ENCODE measurements at places on chromosomes 2 and 18. TPM values are rescaled to one million over a fixed set of nuclear protein-coding genes. Genes with fewer than 3 reads are reported as not detected.

Gene CACNB4
- 14.5 TPM for total RNA-seq

Gene EFEMP1
- 132 TPM for total RNA-seq

Gene GRB14
- total RNA-seq: 2.2 TPM

Gene SP5
- 1.3 TPM for total RNA-seq

Gene NEURL3
- total RNA-seq: 1.4 TPM

Gene CRYGB
- total RNA-seq: not detected

Gene LIPG
- total RNA-seq: 11.8 TPM

Gene CASP8
- 11.9 TPM for total RNA-seq

Gene CDK15
- total RNA-seq: 0.97 TPM

Gene TMEM169
- total RNA-seq: 0.85 TPM

Gene CRYGD
- not detected for total RNA-seq

DNA sequence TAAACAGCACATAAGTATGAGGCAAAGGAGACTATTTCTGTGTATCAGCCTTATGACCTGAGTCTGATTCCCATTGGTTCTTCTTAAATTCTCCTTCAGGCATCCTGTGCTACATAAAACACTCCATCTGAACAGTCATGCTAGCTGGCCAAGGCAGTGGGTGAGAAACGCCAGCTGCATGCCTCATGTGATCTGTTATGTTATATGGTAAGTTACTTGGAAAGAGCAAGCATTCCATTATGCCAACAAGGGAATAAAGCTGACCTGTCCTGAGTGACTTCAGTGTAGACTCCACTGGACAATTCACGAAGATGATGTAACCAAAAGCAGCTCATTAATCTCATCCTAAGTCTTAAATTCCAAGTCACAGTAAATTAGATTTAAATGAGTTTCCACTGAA is 216.5 kb upstream of the FN1 start:
- no peaks in the 10 kb centered on the region for H3K36me3 ChIP-seq
- H3K4me1 ChIP-seq: no peaks in the 10 kb centered on the region
- DNase-seq: no peak
- no peak overlapping the region for H3K27ac ChIP-seq

GRCh38 chr2:206527153-206527552 is 83.8 kb downstream of the ADAM23 start:
- H3K27me3 ChIP-seq: no peaks in the 10 kb centered on the region
- no peaks in the 10 kb centered on the region for H3K4me1 ChIP-seq
- no peak overlapping the region for H3K4me3 ChIP-seq
- H3K27ac ChIP-seq: no peak overlapping the region
- DNase-seq: no peak
- no peaks in the 10 kb centered on the region for H3K36me3 ChIP-seq

- no peak overlapping the region for H3K4me3 ChIP-seq
- no peaks in the 10 kb centered on the region for H3K36me3 ChIP-seq
- H3K27me3 ChIP-seq: peaks cover 3% of the 10 kb centered on the region
- no peak overlapping the region for H3K27ac ChIP-seq
- DNase-seq: no peak
Observed at GRCh38 chr2:217289177-217289906, 429.5 kb upstream of the TNP1 start.

- no peak overlapping the region for H3K27ac ChIP-seq
- H3K4me1 ChIP-seq: peaks cover 47% of the 10 kb centered on the region
- no peak overlapping the region for H3K4me3 ChIP-seq
- no peaks in the 10 kb centered on the region for H3K27me3 ChIP-seq
Observed at GRCh38 chr2:23502096-23502495, 117.1 kb downstream of the KLHL29 start.

DNA sequence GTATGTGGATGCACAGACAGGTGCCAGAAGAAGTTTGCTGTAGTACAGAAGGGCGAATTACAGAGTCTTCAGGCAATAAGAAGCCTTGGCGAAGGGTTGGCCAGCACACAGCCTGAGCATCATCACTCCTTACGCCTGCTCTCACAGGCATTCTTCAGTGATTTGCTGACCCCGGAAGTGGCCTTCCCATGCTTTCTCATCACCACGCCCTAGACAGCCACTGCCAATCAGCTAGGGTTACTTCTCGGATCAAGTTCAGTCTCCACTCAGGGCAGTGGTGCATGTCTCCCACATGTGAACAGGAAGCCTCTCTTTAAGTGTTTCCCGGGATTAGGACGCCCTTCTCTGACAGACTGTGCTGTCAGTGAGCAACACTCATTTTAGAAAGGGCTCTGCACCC is 81.8 kb downstream of the C1QL2 start:
- H3K4me3 ChIP-seq: no peak overlapping the region
- no peaks in the 10 kb centered on the region for H3K4me1 ChIP-seq
- peaks cover 20% of the 10 kb centered on the region for H3K27me3 ChIP-seq
- no peak overlapping the region for H3K27ac ChIP-seq
- no peaks in the 10 kb centered on the region for H3K36me3 ChIP-seq

- H3K27ac ChIP-seq: no peak overlapping the region
- no peaks in the 10 kb centered on the region for H3K27me3 ChIP-seq
- DNase-seq: no peak
- H3K36me3 ChIP-seq: no peaks in the 10 kb centered on the region
Observed at GRCh38 chr2:156619021-156619539, 182.9 kb downstream of the GPD2 start.

- DNase-seq: no peak
- H3K27me3 ChIP-seq: no peaks in the 10 kb centered on the region
- H3K36me3 ChIP-seq: no peaks in the 10 kb centered on the region
- H3K4me3 ChIP-seq: no peak overlapping the region
- no peak overlapping the region for H3K27ac ChIP-seq
Observed at GRCh38 chr2:224885836-224886547, 156.3 kb downstream of the DOCK10 start.

DNA sequence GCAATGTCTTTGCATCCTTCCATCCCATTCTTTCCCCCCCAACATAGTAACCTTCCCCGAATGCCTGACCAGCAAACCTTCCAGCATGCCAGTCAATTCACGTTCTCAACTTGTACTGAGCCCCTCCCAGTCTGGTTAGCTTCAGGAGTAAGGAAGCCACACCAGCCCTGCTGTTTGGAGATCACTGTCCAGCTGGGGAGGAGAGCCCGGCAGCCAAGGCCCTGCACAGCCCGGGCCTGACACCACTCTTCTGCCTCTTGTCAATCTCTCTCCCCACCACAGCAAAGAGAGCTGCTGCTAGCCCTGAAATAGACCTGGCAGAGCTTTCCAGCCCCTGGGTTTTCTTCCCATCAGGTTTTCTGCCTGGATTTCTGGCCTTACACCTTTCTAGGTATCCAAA is 185.8 kb upstream of the ID2 start:
- no peak overlapping the region for H3K4me3 ChIP-seq
- no peak overlapping the region for H3K27ac ChIP-seq
- no peaks in the 10 kb centered on the region for H3K36me3 ChIP-seq
- no peaks in the 10 kb centered on the region for H3K27me3 ChIP-seq

DNA sequence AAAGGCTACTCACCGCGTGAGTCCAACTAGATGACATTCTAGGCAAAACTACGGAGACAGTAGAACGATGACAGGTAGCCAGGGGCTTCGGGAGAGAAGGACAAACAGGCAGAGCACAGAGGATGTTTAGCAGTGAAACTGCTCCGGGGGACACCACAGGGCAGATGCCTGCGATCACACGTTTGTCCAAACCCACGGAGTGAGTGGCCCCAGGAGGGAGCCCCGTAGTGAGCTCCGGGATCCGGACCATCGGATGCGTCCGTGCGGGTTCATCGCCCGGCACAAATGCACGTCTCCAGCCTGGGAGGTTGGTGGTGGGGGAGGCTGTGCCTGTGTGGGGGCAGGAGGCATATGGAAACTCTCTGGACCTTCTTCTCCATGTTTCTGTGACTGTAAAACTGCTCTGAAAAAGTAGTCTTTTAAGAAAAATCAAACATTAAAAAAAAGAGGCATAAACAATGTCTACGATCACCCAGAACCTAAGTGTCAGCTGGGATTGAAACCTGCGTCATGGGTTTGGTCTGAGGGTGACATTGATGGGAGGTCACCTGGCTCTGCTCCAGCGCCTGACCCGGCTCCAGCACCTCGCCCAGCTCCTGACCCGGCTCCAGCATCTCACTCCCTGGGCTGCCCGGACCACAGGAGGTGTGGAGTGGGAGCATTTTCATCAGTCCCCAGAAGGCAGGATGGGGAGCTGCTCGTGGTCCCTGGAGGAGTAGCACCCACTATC is 83.0 kb upstream of the CTDP1 start:
- DNase-seq: no peak
- peaks cover 29% of the 10 kb centered on the region for H3K27me3 ChIP-seq
- peaks cover 5% of the 10 kb centered on the region for H3K4me1 ChIP-seq
- no peaks in the 10 kb centered on the region for H3K36me3 ChIP-seq

GRCh38 chr2:109545828-109546713 is 67.7 kb downstream of the SEPTIN10 start:
- DNase-seq: no peak
- no peak overlapping the region for H3K4me3 ChIP-seq
- peaks cover 22% of the 10 kb centered on the region for H3K36me3 ChIP-seq
- no peak overlapping the region for H3K27ac ChIP-seq
- H3K27me3 ChIP-seq: no peaks in the 10 kb centered on the region

GRCh38 chr2:69030800-69031428 is 17.9 kb downstream of the ANTXR1 start:
- H3K27me3 ChIP-seq: no peaks in the 10 kb centered on the region
- peaks cover 22% of the 10 kb centered on the region for H3K4me1 ChIP-seq
- DNase-seq: no peak
- no peak overlapping the region for H3K4me3 ChIP-seq
- no peaks in the 10 kb centered on the region for H3K36me3 ChIP-seq
- H3K27ac ChIP-seq: no peak overlapping the region

DNA sequence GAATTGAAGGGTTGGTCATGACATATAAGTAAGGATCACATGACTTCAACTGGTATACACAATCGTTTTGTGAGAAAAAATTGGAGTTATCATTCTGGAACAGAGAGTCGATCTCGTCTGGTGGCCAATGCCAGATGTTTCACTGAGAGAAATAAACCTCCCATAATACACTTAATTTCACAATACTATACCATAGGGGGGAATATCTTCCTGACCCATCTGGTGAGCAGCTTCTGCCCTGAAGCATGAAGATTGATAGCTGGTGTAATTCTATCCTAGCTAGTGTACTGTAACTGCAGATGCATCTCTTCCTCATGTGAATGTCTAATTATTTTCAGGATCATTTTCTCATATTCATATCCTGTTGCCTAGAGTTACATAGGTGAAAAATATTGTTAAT is 15.7 kb upstream of the CDH7 start:
- DNase-seq: no peak
- H3K27me3 ChIP-seq: no peaks in the 10 kb centered on the region
- H3K4me1 ChIP-seq: no peaks in the 10 kb centered on the region
- H3K4me3 ChIP-seq: no peak overlapping the region
- H3K36me3 ChIP-seq: no peaks in the 10 kb centered on the region
- no peak overlapping the region for H3K27ac ChIP-seq

- no peaks in the 10 kb centered on the region for H3K4me1 ChIP-seq
- no peaks in the 10 kb centered on the region for H3K36me3 ChIP-seq
- H3K27me3 ChIP-seq: no peaks in the 10 kb centered on the region
- no peak overlapping the region for H3K27ac ChIP-seq
- no peak for DNase-seq
- H3K4me3 ChIP-seq: no peak overlapping the region
Observed at GRCh38 chr2:181320638-181321037, 136.5 kb upstream of the ITGA4 start.

DNA sequence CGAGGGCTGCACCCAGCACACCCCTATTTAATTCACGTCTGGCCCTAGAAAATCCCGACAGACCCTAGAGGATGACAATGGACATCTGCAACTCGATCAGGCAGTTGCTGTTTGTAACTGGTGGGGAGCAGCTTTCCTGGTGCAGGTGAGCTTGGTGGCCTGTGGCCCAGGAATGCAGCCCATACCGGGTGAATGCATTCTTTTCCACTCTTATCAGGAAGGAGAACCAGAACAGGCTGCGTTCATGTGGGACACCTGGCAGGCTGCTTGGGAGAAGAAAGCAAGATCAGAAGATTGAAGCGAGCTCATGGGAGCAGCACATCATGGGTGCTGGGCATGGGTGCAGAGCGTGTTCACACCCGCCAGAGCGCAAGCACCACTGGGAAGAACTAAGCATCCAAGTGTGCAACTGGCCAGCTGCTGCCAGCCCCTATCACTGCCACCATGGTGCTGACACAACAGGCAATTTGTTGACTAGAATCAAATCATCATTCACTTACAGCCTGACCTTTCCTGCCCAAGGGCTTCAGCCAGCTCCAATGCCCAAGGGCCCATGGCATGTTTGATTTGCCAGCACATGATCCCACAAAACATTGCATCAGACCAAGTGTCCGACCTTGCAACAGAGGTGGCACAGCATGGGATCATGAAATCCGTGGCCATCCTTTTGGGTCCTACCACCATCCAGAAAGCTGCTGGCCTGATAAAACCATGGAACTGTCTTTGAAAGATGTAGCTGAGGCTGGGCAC is 241.7 kb upstream of the ID2 start:
- no peaks in the 10 kb centered on the region for H3K27me3 ChIP-seq
- H3K36me3 ChIP-seq: no peaks in the 10 kb centered on the region
- no peak for DNase-seq

- no peak overlapping the region for H3K27ac ChIP-seq
- no peaks in the 10 kb centered on the region for H3K36me3 ChIP-seq
- no peak for DNase-seq
- no peaks in the 10 kb centered on the region for H3K27me3 ChIP-seq
- H3K4me3 ChIP-seq: no peak overlapping the region
Observed at GRCh38 chr2:203871371-203871983, 3.9 kb downstream of the CTLA4 start.

DNA sequence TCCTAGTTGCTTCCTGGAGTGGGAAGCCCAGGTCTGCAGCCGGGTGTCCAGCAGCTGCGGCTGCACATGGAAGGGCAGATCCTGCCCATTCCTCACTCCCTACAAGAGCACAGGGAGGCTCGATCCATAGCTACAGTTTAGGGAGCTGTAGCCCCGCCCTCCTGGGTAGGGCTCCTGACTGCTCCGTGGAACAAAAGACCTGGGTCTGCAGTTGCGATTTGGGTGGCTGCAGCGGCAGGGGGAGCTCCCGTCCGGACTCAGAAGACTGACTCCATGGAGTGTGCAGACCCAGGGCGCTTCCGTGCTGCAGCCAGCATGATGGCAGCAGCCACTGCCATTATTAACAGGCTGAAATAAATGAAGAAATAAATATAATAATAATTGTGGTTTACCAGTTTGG is 157.3 kb downstream of the CTNNA2 start:
- H3K4me3 ChIP-seq: no peak overlapping the region
- no peaks in the 10 kb centered on the region for H3K36me3 ChIP-seq
- no peaks in the 10 kb centered on the region for H3K4me1 ChIP-seq
- no peak for DNase-seq
- no peaks in the 10 kb centered on the region for H3K27me3 ChIP-seq

GRCh38 chr2:65715323-65715722 is 282.9 kb upstream of the SPRED2 start:
- DNase-seq: no peak
- no peaks in the 10 kb centered on the region for H3K27me3 ChIP-seq
- H3K4me1 ChIP-seq: no peaks in the 10 kb centered on the region
- no peak overlapping the region for H3K4me3 ChIP-seq

GRCh38 chr2:41707790-41708451 is 339.9 kb upstream of the PKDCC start:
- no peak for DNase-seq
- H3K27ac ChIP-seq: no peak overlapping the region
- no peak overlapping the region for H3K4me3 ChIP-seq
- no peaks in the 10 kb centered on the region for H3K36me3 ChIP-seq

GRCh38 chr18:74989134-74989533 is 219.8 kb downstream of the PTGR3 start:
- no peaks in the 10 kb centered on the region for H3K27me3 ChIP-seq
- H3K27ac ChIP-seq: no peak overlapping the region
- no peak overlapping the region for H3K4me3 ChIP-seq
- no peaks in the 10 kb centered on the region for H3K36me3 ChIP-seq

GRCh38 chr2:136351684-136352083 is 233.7 kb upstream of the CXCR4 start:
- no peaks in the 10 kb centered on the region for H3K27me3 ChIP-seq
- H3K36me3 ChIP-seq: no peaks in the 10 kb centered on the region
- no peak overlapping the region for H3K27ac ChIP-seq
- no peaks in the 10 kb centered on the region for H3K4me1 ChIP-seq

Measured in suprapubic skin (tissue), 4 donors.